ENCODE measurements at places on chromosomes 5 and 9.

- DNase-seq, result no peak
Observed at GRCh38 chr9:129275626-129276247, 97.7 kb upstream of the IER5L start.

DNA sequence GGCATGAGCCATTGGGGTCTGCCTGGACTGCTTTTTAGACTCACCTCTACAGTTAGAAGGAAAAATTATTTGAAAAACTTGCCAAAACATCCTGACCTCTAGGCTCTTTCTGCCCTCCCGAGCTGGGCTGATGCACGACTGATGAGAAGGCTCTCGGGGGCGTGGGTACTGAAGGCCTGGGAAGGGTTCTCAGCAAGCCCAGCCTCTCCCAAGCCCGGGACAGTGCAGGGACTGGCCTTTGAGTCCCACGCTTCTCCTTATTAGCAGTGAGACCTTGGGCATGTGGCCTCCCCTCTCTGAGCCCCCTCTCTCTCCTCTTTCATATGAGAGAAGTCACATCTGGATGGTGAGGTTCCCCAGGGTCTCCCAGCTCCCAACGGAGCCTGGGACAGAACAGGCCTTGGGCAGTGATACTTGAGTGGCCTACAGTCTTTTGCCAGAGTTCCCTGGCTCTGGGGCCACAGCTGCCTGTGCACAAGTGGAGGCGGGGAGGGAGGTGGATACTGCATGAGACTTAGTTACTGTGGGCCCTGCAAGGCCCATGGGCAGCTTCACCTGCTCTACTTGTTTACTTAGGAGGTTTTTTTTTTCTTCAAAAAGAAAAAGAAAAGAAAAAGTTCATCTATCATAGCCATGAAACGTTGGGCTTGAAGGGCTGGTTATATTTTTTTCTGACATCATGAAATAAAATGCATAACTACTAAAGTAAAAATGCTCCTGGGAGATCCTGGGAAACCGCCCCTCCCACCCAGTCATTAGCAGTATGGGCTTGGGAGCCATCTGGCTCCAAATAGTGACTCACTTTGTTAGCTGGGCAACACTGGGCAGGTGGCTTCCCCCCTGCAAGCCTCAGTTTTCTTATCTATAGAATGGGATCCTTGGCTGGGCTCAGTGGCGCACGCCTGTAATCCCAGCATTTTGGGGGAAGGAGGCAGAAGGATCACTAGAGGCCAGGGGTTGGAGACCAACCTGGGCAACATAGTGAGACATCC is 139.4 kb downstream of the GAPVD1 start:
- no peak for DNase-seq

- no peak for DNase-seq
Observed at GRCh38 chr5:91495699-91496098, 112.6 kb upstream of the ARRDC3 start.

DNA sequence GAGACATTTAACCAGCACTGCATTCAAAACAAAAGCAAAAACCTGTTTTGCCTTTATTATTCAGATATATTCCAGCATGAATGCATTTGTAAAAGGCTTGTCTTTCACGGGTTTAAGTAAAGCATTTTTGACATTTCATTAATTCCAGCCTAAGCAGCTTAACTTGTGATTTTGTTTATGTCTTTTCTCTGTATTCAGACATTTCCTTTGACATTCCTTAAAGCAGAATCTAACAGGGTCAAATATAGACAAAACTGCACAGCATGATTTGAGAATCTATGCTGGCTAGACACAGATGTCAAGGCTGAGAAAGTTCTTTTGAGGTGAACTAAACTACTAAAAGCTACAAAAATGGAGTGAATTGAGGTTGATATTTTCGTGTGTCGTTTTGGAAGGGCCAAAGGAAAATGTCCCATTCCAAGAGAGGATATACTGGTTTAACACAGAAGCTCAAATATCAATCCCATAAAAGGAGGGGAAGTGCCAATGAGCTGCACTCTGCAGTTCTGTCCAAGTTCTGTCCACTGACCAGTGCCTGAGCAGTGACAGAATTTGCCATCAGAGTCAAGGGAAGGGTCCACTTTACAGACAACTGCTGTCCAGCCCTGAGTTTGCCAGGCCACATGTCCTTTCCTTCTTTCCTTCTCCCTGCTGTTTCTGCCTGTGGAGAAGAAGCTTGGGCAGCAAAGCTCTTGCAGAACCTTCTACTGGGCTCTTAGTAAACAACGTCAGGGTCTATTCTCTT is 198.7 kb upstream of the KLF9 start:
- no peak for DNase-seq

- no peak for DNase-seq
Observed at GRCh38 chr5:36054647-36055046, 12.0 kb downstream of the UGT3A2 start.

- no peak for DNase-seq
Observed at GRCh38 chr5:3336666-3337065, 259.0 kb upstream of the IRX1 start.

GRCh38 chr5:180807046-180807445 is 4.4 kb upstream of the MGAT1 start:
- no peak for DNase-seq

- DNase-seq, result no peak
Observed at GRCh38 chr5:147560718-147561331, 51.0 kb upstream of the DPYSL3 start.

- DNase-seq, result no peak
Observed at GRCh38 chr5:115713408-115713807, 87.6 kb upstream of the TMED7 start.

DNA sequence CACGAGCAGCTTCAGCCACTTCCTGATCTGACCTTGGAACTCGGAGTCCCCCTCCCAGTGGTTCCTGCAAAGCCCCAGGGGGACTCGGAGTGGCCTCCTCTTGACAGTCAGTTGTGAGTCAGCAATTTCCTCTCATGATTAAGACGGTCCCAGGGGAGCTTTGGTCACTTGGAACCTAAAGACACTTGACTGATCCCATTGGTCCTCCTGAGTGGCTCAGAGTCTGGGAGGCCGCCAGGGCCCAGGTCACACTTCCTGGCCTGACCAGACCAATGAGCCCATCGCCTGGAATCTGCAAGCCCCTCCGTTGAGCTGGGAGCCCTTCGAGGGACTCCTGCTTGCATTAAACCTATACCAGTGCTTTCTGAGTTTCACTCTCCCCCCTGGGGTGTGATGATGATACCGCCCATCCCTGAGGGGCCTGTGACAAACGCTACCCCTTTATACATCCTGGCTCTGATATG is 29.1 kb downstream of the TSPAN17 start:
- no peak for DNase-seq

- DNase-seq, result peak; percentile 74
Observed at GRCh38 chr5:91162534-91163381, 220.4 kb downstream of the ARRDC3 start.

DNA sequence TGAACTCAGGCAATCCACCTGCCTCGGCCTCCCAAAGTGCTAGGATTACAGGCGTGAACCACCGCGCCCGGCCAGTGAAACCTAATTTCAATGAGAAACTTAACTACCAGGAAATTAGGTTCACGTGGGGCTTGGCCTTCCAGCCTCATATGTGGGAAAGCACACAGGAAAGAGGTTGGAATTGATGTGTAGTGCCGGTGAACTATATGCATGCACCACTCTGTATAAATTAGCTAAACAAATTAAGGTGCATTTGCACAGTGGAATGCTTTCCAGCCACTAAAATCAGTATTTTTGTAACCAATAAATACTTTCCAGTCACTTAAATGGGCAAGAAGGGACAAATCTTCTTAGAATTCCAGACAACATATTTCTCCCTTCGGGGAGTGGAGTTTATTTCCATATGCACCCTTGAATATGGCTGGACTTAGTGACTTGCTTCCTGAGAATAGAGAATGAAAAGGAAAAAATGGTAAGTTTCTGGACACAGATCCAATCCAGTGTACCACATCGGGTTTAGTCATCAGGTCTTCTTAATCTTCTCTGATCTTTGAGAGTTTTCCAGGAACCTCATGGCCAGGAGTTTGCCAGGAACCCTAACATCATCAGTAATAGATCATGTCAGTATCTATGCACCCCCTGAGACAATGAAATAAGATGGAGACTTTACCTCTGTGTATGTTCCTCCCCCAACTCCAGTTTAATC is 24.9 kb downstream of the ATOX1 start:
- no peak for DNase-seq

DNA sequence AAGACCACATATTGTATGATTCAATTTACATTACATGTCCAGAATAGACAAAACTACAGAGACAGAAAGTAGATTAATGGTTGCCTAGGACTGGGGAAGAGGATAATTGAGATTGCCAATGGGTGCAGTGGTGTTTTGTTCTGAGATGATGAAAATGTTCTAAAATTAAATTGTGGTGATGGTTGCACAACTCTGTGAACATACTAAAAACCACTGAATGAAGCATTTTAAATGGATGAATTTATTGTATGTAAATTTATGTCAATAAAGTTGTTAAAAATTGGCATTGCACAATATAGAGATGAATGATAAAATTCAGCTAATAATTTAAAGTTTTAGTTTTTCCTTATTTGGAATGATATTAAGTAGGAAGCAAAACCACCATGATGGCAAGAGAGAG is 109.5 kb upstream of the NR4A3 start:
- no peak for DNase-seq

GRCh38 chr5:97525780-97526179 is 342.7 kb upstream of the RIOK2 start:
- no peak for DNase-seq

DNA sequence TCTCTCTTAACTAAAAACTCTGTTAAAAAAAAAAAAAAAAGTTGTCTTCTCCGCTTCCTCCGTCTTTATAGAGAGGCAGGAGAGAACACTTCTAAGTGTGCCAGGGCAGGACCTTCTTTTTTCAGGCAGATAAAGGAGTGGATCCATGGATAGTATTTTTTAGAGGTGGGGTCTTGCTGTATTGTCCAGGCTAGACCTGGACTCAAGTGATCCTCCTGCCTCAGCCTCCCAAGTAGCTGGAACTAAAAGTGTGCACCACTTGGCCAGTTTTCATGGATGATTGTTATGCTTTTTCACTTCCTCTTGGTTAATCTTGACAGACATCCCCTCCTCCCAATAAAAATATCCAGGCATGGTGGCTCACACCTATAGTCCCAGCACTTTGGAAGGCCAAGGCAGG is 20.0 kb upstream of the GNE start:
- DNase-seq, result no peak

GRCh38 chr5:102545175-102545574 is 46.4 kb upstream of the SLCO6A1 start:
- peak; percentile 2 for DNase-seq
